OCI-LY7 (cell line): ENCODE measurements at places on chromosomes 13 and 19.

GRCh38 chr13:99403458-99403971, 96.3 kb upstream of the GPR183 start:
- no peak for DNase-seq

- no peak for DNase-seq
Observed at GRCh38 chr19:8046569-8047165, 5.9 kb upstream of the CCL25 start.

DNA sequence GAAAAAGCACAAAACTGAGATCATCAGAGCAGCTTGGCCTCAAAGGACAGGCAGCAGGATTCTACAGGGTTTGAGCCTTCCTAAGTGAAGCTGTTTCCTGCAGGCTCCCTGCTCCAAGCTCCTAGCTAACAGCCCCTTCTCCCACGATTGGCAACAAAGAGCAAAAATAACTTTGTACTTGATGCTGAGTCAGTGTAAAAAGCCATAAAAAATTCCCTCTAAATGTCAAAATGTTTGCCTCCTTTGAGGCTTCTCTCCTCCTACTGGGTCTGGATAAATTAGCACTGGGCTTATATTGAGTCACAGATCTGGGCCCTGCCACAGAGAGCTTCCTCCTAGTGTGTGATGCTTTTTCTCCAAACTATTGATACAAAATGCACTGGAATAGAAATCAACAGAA, 153.3 kb downstream of the TNFRSF19 start:
- no peak for DNase-seq

DNA sequence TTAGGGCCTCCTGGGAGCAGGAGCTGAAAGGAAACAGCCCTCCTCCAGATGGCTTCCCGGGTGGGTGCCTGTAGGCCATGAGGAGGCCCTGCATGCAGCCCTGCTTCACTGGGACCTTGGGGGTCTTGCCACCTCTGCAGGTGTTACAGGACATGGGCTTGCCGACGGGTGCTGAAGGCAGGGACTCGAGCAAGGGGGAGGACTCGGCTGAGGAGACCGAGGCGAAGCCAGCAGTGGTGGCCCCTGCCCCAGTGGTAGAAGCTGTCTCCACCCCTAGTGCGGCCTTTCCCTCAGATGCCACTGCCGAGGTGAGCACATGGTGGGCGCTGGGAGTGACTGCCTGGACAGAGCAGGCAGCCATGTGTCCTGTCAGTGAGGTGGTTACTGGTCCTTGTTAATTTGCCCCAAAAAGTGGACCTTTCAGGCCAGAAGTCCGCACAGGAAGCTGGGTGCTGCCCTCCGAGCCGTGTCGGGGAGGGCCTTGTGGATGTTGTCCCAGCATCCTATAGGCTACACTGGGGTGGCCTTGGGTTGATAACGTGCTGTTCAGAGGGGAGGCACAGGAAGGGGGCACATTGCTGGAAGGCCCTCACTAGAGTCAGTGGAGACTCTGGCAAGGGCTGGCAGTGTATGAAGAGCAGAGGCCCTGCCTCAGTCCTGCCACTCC, 18.7 kb upstream of the QTRT1 start:
- DNase-seq = no peak

DNA sequence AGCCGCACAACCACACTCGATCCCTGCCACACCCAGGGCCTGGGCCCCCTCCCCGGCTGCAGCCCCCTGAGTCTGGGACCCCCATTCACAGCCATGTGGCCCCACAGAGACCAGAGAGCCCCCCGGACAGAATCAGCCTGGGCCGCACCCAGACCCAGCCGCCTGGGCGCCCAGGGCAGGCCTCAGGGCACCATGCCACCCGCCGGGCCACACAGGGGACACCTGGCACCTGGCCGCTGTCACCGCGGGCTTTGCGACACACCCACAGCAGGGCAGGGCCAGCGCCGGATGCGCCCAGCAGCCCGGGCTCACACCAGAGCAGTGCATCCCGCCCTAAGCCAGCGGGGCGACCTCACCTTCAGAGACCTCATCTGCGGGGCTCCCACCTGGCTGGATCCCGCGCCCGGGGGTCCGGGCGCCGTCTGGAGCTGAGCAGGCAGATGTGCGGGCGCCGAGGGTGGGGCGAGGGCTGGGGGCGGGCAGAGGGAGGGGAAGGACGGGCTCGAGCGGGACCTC, 443 bp downstream of the TBXA2R start:
- no peak for DNase-seq

GRCh38 chr13:95833719-95834118, 156.8 kb downstream of the DNAJC3 start:
- DNase-seq = no peak

GRCh38 chr19:31356587-31357314, 7.5 kb upstream of the TSHZ3 start:
- DNase-seq = no peak

DNA sequence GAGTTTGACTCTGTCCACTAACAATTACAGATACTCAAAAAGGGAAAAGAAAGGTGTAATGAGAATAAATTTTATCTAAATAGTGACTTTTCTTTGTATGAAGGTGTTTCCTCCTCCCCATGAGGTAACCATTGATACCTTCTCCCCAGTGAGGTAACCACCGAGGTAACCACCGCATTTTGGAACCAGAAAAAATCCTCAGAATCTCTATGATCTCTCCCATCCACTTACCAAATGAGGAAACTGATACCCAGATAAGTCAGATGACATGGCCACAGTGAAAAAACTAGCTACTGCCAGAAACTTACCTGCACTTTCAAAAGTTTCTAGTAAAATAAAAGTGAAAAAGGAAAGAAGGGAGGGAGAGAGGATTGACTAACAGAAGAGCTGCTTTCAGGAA, 124.0 kb upstream of the FNDC3A start:
- DNase-seq = no peak

DNA sequence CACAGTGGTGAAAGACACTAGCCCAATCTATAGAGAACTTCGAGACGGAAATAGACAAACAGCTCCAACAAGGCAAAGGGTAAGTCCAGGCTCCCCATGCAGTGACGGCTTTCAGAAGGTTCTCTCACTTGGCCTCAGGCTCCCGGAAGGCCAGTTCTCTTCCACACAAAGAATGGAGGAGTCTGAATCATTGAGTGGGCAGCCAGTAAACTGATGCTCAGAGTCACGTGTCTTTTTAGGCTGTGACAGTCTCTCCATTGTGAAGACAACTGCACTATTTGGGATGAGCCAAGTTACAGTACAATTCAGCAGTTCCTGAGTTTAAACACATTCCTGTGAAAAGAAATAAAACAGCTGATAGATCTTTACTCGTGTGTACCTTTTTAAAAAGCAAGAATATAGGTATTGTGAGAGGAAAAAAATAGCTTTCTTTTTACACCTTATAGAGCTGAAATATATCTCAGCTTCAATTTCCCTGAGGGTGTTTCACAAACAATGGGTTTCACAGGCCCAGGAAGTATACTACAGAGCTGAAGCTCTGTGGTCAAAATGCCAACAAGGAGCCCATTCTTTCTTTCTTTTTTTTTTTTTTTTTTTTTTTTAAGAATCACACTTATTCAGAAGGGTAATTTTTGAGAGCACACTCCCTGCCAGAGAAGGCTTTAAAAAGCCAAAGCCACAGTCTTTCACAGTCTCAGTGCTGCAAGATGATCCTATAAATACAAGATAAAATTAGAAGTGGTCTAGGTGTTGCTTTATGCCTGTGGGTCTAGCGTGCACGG, 135.1 kb downstream of the FREM2 start:
- no peak for DNase-seq

DNA sequence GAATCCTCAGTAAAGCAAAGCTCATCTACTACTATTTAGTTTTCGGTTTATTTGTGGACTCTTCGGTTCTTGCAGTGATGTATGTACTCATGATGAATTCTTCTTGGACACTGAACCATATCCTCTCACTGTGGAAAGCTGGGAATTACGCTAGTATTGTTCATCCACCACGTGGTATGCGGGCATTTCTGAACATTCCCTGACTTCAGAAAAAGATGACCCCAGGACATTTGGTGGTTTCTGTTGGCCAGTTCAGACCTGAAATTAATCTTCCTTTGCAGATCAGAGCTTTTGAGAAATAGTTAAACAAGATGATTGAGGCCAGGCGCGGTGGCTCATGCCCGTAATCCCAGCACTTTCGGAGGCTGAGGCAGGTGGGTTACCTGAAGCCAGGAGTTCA, 25.3 kb upstream of the FBN3 start:
- DNase-seq = no peak

DNA sequence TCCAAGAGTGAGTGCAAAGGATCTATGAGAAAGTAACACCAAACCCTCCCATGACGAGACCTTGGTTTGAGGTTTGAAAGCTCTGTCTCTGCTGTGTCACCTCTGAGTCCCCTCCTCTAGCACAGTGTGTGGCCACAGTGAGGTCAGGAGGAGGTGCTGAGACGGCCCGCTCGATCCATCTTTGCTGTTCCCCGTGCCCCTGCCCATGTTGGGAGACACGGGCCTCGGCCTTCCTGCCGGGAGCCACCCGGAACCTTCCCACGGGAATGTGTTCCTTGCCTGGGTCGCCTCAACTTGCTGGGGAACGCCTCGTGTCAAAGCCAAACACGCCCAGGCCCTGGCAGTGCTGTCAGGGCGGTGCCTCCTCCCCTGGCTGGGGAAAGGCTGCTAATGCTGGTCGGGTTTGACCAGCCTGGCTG, 10.1 kb downstream of the NANOS3 start:
- no peak for DNase-seq
